ENCODE measurements at places on chromosomes 7 and 10. TPM values are rescaled to one million over a fixed set of nuclear protein-coding genes. Genes with fewer than 3 reads are reported as not detected.

The MSMB gene
- not detected for total RNA-seq

The HNRNPF gene
- 512 TPM for total RNA-seq

The C10orf67 gene
- not detected for total RNA-seq

The CSGALNACT2 gene
- total RNA-seq = 29.2 TPM

The HTR5A gene
- total RNA-seq = not detected

The VAX1 gene
- total RNA-seq = not detected

The DMBT1 gene
- total RNA-seq = not detected

The WDR86 gene
- total RNA-seq = 0.26 TPM

The GIMAP7 gene
- total RNA-seq = 134 TPM

The SLC13A1 gene
- not detected for total RNA-seq

The HIPK2 gene
- 17.0 TPM for total RNA-seq

The MCM7 gene
- total RNA-seq = 364 TPM

The FAM13C gene
- total RNA-seq = not detected

DNA sequence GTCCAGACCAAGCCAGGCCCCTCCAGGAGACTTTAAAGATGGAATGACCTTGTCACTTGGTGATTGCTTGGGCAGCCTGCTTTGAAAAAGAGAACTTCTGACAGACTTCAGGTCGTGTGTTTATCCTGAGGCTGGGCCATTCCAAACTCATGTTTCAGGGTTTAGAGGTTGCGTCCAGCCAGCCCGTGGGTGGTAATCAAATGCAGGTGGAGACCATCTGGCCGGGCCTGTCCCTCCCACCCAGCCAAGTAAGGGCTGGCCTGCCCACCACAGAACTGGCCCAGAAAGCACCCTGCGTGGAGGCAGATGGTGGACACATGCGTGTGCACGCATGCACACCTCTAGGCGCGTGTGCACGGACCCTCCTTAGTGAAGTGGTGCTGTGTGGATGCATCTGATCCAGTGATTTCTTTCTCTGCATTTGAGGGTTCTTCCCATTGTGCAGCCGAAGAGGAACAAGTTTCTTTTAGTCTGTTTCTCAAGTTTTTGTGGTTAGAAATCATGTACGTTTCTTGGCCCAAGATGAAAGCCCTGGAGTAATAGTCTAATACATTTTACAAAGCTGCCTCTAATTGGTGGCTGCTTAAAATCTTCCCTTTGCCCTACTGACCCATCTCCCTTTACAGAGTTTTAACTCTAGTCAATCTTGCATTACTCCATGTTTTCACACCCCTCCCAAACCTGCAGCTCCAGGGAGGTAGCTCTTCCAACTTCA is 43.0 kb downstream of the SUFU start:
- DNase-seq = no peak

- no peak for DNase-seq
Measured at GRCh38 chr10:76563286-76563685, 1074.3 kb downstream of the KCNMA1 start.

- no peak for DNase-seq
Measured at GRCh38 chr7:118867860-118868259, 643.4 kb downstream of the ANKRD7 start.

GRCh38 chr7:133562621-133563020 is 309.7 kb downstream of the EXOC4 start:
- no peak for DNase-seq

- no peak for DNase-seq
Measured at GRCh38 chr7:23210506-23210905, 28.7 kb downstream of the NUP42 start.

DNA sequence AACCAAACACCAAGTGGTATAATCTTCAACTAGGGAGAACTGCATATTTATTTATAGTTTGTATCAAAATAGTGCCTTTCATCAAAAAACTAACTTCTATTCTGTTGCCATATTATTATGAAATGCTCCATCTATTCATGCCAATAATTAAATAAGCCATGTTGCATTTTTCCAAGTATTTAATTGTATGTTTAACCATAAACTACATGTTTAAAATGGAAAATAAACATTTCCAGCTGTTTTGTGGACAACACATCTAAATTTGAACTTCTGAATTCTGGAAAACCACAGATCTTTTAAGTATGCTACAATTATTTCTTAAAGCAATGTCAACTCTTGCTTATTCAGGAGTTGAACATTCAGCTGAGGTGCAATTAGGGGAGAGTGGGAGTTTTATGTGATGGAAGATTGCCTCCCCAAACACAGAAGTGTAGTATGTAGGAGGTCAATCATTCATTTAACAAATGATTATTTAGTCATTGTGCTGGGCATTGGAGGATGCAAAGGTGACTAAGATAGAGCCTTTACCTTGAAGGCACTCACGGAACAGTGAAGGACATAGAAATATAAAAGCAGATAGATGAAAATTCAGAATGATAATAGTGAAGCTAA is 80.7 kb upstream of the PPP1R3C start:
- DNase-seq = no peak

DNA sequence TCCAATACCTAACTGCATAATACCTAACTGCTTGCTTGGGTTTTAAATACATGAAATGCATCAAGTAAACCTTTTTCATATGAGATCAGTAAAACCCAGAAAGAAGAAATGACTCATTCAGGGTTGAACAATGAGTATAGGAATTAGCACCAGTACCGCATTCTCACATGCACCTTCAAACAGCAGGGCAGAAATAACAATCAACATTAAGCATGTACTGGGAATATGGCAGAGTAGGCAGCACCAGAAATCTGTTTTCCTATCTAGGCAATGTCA is 850.3 kb upstream of the SORCS1 start:
- no peak for DNase-seq

DNA sequence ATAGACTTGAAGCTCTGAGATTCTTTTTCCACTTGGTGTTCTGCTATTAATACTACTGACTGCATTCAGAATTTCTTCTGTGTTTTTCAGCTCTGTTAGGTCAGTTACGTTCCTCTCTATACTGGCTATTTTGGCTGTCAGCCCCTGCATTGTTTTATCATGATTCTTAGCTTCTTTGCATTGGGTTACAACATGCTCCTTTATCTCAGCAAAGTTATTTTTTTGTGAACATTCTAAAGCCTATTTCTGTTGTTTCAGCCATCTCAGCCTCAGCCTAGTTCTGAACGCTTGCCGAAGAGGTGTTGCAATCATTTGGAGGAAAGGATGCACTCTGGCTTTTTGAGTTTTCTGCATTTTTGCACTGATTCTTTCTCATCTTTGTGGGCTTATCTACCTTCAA is 201.5 kb upstream of the GNAI1 start:
- DNase-seq = no peak

DNA sequence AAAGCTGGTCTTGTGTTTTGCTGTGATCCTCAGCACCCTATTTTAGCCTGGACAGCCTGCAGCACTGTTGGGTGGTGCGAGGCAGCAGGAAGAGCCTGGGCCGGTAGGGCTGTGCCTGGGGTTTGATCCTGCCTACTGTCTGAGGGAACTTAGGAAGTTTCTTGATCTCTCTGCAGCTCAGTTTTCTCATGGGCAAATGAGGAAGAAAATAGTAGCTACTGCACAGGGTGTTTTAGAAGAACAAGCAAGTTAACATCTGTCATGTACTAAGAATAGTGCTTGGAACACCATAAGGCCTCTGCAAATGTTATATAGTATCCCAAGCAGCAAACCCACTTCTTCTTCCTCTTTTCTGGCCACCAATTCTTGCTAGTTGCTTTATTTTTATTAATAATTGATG is 12.0 kb upstream of the AGR2 start:
- DNase-seq = no peak

DNA sequence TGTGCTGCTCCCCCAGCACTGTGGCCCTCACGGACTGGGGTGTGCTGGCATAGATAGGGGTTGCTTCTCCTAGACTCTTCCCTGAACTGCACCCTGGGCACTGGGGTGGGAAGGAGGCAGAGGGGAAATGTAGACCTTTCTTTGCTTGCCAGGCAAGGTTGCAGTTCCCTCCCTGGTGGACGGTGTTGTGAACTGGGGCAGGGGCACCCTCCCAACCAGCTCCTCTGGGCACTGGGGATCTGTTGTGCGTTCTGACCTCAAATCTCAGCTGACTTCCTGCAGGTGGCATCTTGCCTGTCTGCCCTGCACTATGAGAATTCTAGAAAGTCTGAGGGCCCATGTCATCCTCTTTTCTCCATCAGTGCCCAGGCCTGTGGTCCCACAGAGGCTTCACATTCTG is 53.9 kb downstream of the ARHGAP22 start:
- DNase-seq = no peak

- DNase-seq = no peak
Measured at GRCh38 chr10:4701016-4701415, 125.0 kb upstream of the AKR1E2 start.

DNA sequence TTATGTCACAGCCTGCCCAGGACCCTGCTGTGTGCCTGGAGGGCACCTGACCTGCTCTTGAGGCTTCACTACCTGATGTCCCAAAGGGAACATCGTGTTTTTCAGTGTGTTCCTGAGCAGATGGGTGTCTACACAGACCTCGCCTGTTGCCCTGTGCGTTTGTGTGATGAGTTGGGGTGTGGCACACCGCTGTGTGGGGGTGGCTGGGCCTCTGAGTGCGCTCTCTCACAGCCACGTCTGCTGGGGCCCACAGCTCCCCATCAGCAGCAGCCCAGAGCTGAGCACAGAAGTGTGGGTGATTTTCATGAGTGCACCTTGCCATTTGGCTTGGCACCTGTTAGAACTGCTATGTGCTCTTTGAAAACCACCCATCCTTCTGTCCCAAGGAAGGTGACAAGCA is 121.5 kb downstream of the NKX6-2 start:
- no peak for DNase-seq

DNA sequence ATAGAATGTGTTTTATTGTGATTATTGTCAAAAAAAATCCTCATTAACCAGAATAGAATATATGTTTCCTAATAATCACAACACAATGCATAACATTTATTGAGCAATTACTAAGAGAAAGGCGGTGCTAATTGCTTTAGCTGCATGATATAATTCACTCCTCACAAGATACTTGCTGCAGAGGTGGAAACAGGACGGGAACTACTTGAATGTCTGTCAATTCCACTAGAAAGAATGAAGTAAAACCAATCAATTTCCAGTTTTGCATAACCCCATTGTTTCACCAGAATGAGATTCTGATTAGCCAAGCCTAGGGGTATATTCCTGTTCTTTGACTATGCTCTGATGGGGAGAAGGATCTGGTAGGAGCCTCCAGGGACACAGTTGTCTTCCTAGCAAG is 239.1 kb upstream of the NRP1 start:
- DNase-seq = no peak

DNA sequence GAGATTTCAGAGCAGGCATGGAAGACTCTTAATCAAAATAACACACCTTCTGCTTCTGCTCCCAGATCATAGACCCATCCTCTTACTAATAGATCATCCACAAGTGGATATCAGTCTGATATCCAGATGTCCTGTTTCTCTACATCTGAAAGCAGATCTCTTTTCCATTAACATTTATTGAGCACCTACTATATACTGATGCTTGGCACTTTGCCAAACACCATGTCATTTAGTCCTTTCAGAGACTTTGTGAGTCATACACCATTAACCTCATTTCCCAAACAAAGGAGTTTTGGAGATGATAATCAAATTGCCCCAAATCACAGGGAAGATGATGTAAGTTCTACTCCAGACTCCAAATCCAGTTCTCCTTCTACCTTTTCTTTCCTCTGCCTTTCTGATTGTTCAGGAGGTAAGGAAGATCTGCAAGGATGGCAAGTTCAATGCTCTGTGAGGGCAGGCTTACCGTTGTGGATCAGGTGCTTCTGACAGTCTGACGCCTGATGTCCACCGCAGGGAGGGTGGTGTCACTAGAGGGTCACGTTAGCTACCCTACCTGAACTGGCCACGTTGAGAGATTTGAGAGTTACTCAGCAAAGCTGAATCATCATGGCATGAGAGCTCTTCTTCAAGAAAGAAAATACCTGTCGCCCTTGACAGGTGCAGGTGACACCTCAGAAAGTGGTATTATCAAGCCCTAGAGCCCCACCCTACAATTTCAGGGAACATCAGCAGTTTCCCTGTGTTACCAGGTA is 269.6 kb upstream of the ZMIZ1 start:
- no peak for DNase-seq

GRCh38 chr7:4745971-4746919 is 29.2 kb upstream of the AP5Z1 start:
- DNase-seq = peak; percentile 53

- no peak for DNase-seq
Measured at GRCh38 chr7:137628216-137628615, 218.6 kb downstream of the DGKI start.

- no peak for DNase-seq
Measured at GRCh38 chr10:121373411-121373810, 224.8 kb downstream of the FGFR2 start.

GRCh38 chr7:9280088-9280487 is 846.7 kb downstream of the NXPH1 start:
- DNase-seq = no peak

- DNase-seq = no peak
Measured at GRCh38 chr10:111267673-111268072, 190.8 kb downstream of the ADRA2A start.

- no peak for DNase-seq
Measured at GRCh38 chr7:37323966-37324365, 124.7 kb downstream of the ELMO1 start.

- DNase-seq = no peak
Measured at GRCh38 chr10:61905837-61906561, 4.5 kb downstream of the ARID5B start.

DNA sequence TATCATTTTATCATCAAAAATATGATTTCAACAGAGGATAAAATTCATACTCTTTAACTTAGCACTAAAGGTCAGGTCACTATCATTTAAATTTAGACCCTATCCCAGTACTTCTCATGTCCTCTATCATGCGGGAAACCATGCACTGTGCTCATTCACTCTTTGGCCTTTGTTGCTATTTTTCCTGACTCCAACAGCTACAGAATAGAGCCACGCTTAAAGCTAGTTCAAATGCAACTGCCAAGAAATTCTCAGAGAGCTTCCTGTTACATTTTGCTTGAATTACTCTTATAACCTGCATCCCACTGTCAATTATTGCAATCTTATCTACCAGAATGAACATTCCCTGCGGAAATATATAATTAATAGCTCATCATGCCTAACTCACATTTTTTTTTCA is 58.3 kb downstream of the SEMA3A start:
- no peak for DNase-seq

GRCh38 chr7:139361523-139361922 is 1.8 kb downstream of the LUC7L2 start:
- DNase-seq = no peak

GRCh38 chr7:132049462-132050304 is 493.3 kb upstream of the PODXL start:
- peak; percentile 56 for DNase-seq

DNA sequence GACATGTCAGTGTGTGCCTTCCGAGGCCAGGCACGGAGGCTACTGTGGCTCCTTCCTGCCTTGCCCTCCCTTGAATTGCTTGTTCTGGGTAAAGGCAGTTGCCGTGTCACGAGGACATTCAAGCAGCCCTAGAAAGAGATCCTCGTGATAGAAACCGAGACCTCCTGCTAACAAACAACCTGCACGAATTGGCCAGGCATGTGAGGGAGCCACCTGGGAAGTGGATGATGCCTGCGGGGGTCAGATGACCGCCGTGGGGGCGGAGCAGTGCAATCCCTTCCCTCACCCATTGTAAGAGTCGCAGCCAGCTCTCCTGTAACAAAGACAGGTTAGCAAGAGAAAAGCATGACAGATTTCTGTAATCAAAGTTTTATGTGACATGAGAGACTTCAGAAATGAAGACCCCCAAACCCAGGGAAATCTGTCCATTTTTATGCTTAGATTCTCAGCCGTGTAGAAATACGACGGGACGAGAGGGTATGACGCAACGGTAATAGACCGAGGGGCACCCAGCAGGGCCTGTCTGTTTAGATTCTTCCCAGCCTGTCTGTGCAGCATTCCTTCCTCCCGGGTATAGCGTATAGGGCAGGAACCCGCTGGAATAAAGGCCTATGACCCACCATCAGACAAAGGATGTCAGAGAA is 241.7 kb downstream of the GATA3 start:
- DNase-seq = no peak

Data from activated CD8-positive, alpha-beta T cell treated with anti-CD3 and anti-CD28 coated beads, Interleukin-2, amount 10 ng/mL, durations not matched to agents 7 days and 5 days (primary cell).